ENCODE measurements at places on chromosomes 5 and 9.

- no peak for DNase-seq
Measured at GRCh38 chr5:143064676-143065075, 294.5 kb downstream of the ARHGAP26 start.

DNA sequence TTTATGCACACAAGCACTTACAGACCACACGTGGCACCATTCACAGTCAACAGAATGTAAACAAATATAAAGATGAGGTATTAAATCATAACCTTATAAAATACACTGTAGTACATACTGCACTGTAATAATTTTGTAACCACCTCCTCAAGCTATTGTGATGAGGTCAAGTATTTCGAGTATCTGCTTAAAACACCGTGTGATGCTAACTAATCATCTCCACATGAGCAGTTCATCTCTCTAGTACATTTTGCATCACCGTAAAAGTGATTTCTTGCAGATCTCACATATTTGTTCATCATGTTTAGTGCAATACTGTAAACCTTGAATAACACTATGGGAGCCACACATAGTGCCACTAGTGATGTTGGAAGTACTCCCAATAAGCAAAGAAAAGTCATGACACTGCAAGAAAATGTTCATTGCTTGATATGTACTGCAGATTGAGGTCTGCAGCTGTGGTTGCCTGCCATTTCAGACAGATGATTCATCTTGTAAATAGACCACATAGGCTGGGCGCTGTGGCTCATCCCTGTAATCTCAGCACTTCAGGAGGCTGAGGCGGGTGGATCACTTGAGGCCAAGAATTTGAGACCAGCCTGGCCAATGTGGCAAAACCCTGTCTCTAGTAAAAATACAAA lies 44.3 kb downstream of the FOXB2 start:
- no peak for DNase-seq

DNA sequence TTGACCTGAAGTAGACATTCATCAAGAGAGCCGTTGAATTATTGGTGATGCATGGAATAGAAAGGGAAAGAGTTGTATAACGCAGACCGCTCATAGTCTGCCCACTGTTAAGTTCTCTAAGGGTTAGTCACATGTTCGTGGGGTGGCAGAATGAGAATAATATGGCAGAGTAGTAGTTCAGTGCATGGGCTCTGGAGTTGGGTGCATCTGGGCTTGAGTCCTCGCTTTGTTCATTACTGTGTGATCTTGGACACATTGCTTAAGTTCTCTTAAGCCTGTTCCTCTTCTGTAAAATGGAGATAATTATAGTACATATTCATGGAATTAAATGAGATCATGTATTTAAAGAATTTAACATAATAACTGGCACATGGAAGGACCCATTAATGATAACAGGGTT lies 23.6 kb downstream of the TNPO1 start:
- DNase-seq: no peak

- no peak for DNase-seq
Measured at GRCh38 chr9:137449931-137450538, 8.9 kb upstream of the ENTPD8 start.

DNA sequence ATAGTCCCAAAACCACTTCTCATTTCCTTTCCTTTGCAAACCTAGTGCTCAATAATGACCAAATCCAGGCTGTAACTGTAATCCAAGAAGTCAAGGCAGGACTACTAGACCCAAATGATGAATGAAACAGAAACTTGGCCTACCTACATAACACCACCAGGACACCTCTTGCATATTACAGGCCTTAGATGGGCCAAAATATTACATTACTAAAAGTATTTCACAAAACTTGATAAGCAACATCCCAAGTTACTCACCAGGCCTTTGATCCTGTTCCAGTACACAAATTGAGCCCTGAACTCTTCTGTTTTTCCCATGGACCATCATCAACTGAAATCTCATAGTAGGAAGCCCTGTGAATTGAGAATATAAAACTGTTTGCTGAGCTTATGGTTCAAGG lies 34.8 kb downstream of the NADK2 start:
- DNase-seq: no peak
